Epithelial cell of esophagus (primary cell): ENCODE measurements at places on chromosomes 12 and 14.

- DNase-seq, result no peak
These were observed 131.9 kb downstream of the EXOC5 start for GRCh38 chr14:57136669-57137328.

DNA sequence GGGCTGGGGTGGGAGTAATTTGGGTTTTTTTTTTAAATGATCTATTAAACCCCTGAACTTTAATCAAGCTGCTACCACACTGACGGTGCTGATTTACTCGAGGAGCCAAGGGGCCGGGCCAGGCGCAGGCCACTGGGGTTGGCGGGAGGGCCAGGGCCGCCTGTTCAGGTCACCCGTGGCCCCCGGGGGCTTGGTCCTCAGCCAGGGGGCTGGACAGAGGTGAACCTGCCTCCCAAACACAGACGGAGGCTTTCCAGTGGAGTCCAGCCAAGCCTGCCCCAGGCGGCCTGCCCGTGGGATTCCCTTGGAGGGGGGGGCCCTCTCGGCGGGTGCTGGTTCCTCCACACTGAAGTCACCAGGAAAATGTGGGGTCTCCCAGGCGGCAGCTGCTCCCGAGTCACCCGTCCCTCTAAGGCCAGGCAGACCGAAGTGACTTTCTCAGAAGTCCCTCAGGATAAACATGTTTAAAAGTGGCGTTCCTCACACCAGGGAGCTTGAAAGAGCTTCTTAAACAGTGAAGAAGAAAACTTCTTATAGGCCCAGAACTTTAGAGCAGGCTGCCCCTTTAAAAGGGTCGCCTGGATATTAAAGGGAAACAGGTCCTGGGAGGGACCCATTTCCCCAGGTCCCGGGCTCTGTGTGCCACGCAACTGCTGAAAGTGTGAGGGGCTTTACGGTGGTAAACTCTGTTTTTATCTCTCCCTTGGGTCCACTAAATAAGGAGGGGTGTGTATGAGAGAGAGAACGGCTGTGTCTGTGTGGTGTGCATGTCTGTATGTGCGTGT, 167.2 kb upstream of the GSC start:
- no peak for DNase-seq

- peak; percentile 79 for DNase-seq
These were observed 67.6 kb downstream of the ARF6 start for GRCh38 chr14:49960453-49960852.

GRCh38 chr14:64625386-64626232, 75.8 kb downstream of the PPP1R36 start:
- DNase-seq, result no peak

- peak; percentile 31 for DNase-seq
These were observed 500 bp downstream of the GPR137C start for GRCh38 chr14:52553002-52553670.

GRCh38 chr14:75279153-75279762, 630 bp downstream of the FOS start:
- DNase-seq, result no peak

DNA sequence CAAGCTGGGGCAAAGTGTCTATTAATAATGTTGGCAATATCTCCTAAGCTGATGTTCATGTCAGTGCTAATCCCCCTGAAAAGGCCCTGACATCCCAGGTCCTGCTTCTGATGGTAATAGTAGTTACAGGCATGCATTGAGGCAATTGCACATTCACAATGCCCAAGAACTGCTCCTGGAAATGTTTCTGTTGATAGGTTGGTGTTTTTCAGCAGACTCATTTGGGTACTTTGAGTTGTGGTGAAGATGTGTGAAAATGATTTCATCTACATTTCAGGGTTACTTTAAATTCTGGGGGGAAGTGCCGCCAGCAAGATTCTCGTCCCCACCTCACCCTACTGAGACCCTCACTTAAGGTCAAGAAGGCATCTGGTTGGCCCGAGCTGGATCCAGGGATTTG, 92.9 kb downstream of the BBS10 start:
- no peak for DNase-seq

- DNase-seq, result no peak
These were observed 41.7 kb downstream of the RPH3A start for GRCh38 chr12:112833267-112833666.

DNA sequence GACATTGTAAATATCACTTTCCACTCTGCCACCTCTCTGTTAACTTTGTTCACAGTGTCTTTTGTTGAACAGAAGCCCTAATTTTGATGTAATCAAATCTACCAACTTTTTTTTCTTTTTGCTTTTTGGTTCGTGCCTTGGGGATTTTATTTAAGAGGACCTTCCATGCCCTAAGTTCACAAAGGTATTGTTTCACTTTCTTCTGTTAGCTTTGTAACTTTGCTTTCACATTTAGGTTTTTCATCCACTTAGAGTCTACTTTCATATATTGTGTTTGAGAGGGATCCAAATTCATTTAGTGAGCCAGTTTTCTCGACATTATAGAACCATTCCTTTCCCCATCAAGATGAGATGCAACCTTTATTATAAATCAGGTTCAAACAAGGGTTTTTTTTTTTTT, 275.7 kb upstream of the CRY1 start:
- no peak for DNase-seq

GRCh38 chr12:132502149-132502881, 12.4 kb downstream of the FBRSL1 start:
- peak; percentile 26 for DNase-seq

- no peak for DNase-seq
These were observed 284.7 kb downstream of the DAD1 start for GRCh38 chr14:22304326-22304725.

- peak; percentile 9 for DNase-seq
These were observed 69.1 kb downstream of the ASCL4 start for GRCh38 chr12:107843351-107844311.

GRCh38 chr12:107822356-107822755, 47.9 kb downstream of the ASCL4 start:
- DNase-seq, result no peak

DNA sequence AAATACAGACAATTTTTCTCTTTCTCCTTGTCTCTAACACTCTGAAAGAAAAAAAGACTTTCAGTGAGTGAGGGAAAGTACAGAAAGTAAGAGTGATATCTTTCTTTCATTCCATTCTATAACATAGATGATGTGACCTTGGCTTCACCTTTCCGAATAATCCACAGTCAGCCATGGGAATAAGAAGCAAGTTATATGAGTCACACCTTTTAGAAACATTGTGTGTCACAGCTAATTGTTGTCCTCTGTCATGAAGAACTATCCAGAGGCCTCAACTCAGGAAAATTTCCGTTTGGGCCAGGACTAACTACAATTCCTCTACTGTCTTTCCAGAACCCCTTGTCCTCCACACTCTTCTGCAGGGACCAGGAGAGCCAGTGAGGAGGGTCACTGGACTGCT, 209.7 kb upstream of the FAR2 start:
- peak; percentile 57 for DNase-seq

DNA sequence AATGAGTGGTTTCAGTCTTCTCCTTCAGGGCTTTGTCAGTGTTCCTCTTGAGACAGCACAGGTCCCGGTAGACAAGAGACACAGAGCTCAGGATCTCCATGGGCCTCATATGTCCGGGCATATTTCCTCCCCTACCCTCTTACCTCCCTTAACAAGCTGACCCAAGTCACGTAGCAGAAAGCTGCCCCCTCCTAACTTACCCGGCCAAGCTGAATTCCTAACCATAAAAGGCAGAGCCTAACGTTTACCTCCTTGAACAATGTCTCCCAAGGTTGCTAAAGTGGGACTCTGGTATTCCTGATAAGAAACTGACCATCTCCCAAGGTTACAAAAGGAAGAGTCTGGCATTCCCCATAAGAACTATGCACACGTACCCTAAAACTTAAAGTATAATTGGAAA, 182.2 kb upstream of the USP15 start:
- no peak for DNase-seq

- DNase-seq, result peak; percentile 67
These were observed 12.9 kb downstream of the NYNRIN start for GRCh38 chr14:24411443-24412389.

DNA sequence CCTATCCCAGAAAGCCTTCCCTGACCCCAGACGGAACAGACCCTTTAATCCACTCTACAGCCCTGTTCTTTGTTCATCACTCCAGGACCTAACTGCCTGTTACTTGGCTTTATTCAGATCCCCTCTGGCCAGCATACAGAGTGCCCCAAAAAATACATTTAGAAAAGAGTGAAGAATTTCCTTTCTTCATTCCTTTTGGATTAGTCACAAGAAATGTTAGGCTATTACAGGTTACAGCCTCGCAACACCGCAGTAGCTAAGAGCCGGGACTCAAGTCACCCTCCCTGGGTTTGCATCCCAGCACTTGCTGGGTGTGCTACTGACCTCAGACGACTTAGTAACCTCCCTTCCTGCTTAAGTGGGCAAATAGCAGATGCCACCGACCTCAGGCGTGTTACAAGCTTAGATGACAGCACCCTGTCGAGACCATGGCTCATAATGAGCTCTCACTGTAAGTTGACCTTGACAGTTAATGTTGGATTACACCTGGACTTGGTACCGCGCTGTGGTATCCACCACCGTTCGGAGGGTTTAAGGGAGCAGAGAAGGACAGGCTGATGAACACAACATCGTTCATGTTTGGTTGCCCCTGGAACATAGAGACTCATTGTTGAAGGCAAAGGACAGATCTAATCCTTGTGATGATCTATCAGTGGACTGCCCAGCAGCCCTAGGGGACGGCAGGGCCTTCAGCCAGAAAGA, 12.9 kb downstream of the GLRX5 start:
- DNase-seq, result peak; percentile 56

GRCh38 chr14:69572030-69572840, 2.4 kb downstream of the CCDC177 start:
- DNase-seq, result peak; percentile 66

DNA sequence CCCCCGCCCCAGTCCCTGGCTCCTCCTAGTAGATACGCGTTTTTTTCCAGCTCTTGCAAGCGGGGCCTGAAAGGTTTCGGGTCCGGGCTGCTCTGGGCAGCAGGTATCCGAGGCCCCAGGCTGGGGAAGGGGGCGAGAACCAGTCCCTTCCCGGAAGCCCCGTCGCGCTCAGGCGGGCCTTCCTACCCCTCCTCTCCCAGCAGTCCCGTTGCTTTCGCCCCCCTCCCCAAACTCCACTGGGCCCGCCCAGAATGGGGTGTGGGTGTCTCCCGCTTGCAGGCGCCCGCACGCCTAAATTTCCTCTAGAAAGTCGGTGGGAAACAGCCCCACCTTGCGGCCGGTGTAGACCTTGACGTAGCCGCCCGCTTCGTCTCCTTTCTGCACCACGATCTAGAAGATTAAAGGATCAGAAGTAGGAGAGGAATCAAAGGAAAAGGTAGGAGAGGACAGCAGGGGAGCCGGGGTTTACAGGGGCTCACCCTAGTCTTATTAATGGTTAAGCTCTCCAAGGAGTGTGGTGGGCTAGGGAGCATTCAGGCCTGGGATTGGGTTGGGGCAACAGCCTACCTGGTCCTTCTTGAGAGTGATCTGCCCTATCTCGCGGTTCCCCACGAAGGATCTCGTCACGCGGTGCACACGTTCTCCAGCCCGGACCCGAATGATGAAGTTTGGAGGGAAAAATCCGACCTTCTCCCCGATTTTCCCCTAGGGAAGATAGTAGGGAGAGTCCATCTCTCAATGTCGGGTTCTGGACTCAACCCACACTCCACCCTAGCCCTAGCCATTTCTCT, 7.3 kb downstream of the STAC3 start:
- peak; percentile 77 for DNase-seq

DNA sequence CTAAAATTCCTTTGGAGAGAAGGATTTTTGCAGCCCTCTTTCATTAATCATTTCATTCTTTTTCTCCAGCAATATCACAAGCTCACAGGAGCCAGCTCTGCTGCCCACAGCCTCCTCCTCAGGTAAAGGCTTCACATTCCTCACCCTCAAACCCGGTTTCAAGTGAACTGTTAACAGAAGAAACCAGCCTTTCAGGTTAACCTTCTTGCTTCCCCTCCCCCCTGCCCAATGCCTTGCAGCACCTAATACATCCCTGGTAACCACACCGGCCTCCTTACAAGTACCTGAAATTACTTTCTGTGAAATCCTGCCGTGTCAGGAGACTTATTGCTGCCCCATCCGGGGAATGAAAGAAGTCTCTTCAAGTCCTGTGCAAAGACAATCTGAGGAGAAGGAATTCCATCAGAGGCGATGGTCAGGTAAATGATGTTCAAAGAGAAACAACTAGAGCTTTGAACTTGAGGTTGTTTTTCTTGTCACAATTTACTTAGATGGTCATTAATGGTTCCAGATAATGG, 111.2 kb downstream of the MYRFL start:
- peak; percentile 72 for DNase-seq
